Activated gamma-delta T cell (primary cell): ENCODE measurements at places on chromosomes 5 and 9.

DNA sequence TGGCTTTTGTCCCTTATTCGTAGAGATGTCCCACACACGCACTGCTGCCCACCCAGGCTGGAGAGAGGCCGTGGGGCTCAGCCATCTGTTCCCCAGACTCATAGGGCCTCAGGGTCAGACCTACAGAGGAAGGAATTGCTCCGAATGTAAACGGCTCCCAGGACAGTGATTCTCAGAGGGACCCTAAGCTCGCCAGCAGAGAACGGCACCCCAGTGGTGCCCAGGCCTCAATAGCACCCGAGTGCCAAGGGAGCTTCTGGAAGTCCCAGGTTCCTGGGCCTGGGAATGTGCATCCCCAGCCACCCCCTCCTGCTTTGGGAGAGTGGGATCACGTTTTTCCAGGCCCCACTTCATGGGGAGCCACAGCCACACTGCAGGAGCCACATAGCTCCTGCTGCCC is 32.9 kb upstream of the CNOT6 start:
- DNase-seq: no peak

DNA sequence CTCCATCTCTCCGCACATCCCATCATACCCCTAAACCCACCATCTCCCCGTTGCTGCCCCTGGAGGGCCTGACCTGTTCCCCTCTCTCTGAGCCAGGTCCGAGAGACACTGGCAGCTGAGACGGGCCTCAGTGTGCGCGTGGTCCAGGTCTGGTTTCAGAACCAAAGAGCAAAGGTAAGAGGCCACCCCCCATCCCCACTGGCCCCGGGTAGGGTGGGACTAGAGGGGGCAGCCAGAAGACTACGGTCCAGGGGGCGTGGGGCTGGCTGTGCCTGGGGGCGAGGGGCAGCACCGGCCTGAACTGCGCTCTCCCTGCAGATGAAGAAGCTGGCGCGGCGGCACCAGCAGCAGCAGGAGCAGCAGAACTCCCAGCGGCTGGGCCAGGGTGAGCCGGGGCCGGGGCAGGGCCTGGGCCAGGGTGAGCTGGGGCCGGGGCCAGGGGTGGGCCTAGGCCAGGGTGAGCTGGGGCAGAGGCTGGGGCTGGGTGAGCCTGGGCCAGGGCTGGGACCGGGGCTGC is 79.8 kb downstream of the LMX1B start:
- DNase-seq: no peak

- DNase-seq: no peak
Measured at GRCh38 chr5:145867806-145868205, 5.0 kb downstream of the GRXCR2 start.

GRCh38 chr9:98766586-98766985 is 29.8 kb downstream of the ANKS6 start:
- no peak for DNase-seq

DNA sequence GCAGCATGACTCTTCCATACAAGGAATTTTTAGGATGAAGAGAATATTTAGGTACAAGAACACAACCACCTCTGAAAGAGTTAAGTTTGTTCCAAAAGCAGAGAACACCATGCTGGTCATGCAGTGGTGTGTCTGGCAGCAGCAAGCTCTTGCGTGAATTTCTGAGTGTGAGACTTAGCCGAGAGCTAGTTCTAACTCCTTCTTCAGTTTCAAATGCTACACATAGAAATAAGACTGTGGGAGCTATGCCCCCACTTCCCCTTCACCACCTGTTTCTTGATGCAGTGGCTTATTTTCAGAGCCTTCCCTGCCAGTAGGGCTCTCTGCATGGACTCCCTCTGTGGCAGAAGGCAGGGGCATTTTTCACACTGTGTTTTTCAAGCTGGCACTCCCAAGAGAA is 122.9 kb upstream of the ZNF366 start:
- no peak for DNase-seq

DNA sequence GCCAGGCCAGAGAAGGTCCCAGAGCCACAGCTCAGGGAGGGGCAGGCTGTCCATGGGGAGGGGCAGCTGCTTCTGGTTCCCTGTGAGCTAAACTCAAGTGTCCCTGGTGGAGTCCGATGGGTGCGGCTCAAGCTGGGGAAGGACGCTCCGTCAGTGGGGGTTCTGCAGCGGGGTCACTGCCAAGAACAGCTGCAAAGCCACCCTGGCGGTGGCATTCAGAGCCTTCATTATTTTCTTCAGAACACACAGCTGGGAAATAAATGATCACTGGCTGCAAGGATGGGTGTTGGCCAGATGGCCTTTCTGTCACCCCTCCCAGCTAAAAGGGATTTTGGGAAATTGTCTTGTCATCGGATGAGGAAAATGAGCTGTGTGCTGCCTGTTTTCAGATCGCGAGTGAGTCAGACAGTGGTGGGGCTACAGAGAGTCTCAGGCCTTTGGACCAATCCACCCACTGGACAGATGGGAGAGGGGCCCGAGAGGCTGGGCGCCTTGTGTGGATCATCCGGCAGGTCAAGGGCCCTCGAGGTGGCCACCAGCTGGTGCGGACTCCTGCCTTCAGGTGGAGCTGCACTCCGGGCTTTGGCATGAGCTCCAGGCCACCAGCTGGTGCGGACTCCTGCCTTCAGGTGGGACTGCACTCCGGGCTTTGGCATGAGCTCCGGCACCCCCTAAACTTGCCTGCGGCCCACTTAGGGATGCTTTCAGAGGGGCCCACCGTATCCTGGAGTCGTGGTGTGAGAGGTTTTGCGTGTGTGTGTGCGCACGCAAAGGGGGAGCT is 17.9 kb upstream of the GFPT2 start:
- DNase-seq: no peak

- DNase-seq: no peak
Measured at GRCh38 chr5:73596705-73597328, 29.2 kb upstream of the ARHGEF28 start.
